AG04450 (cell line): ENCODE measurements at places on chromosomes 2 and 18. TPM values are rescaled to one million over a fixed set of nuclear protein-coding genes. Genes with fewer than 3 reads are reported as not detected.

Gene IL18R1
- polyA plus RNA-seq, result 2.0 and 2.5 TPM in 2 replicates

Gene EPAS1
- 506 and 522 TPM in 2 replicates for polyA plus RNA-seq

Gene AFF3
- 17.9 and 21.8 TPM in 2 replicates for polyA plus RNA-seq

Gene UGT1A6
- polyA plus RNA-seq, result not detected in 2 replicates

Gene KCNK3
- 0.04 and 0.05 TPM in 2 replicates for polyA plus RNA-seq

Gene FAM124B
- polyA plus RNA-seq, result not detected in 2 replicates

Gene ELOA2
- not detected in 2 replicates for polyA plus RNA-seq

Gene GAL3ST2
- polyA plus RNA-seq, result not detected in 2 replicates

Gene CHMP1B
- 32.3 and 32.6 TPM in 2 replicates for polyA plus RNA-seq

Gene MROH2A
- polyA plus RNA-seq, result not detected in 2 replicates

Gene FBXO41
- polyA plus RNA-seq, result 2.5 and 2.7 TPM in 2 replicates
